ENCODE measurements at places on chromosomes 7 and 10.

GRCh38 chr10:33067481-33067880, 109.5 kb upstream of the ITGB1 start:
- no peak for DNase-seq

- no peak for DNase-seq
Measured at GRCh38 chr7:16776053-16776452, 22.5 kb downstream of the TSPAN13 start.

DNA sequence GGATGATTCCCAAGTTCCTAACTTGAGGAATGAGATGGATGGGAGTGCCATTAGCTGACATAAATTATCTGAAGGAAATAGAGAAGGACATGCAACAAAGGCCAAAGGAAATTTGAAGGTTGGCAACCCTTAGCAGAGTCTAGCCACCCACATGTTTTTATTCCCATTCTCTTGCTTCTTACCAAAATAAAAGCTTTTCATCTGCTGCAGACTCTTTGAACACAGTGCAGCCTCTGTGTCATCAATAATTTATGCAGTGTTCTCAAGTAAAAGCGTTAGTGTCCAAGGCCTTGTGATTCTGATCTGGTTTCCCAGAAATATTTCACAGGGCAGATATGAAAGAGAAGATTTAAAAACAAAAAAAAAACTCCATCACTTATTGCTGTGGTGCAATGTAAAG, 98.5 kb downstream of the ST7 start:
- no peak for DNase-seq

DNA sequence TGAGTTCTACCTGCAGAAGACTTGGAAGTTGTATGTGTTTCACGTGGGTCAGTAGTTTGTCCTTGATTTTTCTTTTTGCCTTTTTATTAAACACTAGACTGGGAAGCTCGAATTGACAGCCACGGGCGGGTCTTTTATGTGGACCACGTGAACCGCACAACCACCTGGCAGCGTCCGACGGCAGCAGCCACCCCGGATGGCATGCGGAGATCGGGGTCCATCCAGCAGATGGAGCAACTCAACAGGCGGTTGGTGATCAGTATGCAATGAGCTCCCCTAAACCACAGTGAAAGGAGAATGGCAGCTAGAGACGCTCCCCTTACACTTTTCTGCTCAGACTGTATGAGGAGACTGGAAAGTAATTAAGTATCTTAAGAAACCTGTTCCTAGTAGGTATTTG, 126.7 kb upstream of the STK17A start:
- DNase-seq = no peak

DNA sequence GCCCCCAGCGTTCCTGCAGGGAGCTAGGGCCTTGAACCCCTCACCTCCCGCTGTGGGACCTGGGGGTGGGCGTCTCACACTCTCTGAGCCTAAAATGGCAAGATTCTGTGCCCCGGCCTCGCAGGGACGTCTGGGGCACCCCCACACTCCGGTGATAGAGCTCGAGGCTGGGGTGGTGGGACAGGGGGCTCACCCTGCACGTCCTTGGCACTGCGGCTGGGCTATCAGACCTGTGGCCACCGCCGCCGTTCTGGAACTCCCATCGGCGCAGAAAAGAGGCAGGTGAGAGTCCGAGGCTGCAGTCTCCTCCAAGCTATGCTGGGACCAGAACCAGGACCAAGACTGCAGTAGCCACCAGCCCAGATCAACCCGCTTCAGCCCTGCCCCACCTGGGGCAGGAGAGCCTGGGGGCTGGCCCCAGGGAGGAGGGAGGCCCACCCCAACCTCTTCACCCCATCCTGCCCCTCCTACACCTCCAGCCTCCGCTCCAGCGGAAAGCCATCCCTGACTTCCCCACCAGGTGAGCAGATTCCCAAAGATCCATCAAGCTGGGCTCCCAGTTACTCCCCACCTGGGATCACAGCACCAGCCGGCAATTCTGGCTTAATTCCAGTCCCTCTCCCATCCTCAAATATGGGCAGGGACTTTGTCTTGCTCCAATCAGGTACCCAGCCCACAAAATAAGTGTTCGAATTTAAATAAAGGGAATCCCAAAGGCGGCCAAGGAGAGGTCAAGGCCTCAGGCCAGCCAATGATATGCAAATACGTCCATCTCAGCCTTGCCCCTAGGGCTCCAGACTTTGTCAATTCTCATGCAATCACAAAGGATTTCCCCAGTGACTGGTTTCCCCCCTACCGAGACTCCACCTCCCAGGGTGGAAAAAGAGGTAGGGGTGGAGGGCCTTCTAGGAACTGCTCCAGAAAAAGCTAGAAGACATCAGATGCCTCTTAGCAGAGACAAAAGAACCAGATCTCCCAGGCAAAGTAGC, 16.4 kb downstream of the TNRC18 start:
- peak; percentile 50 for DNase-seq

- no peak for DNase-seq
Measured at GRCh38 chr10:48494073-48494472, 110.8 kb downstream of the ARHGAP22 start.

Measured in Right ventricle myocardium inferior (tissue), 1 donor.